Stimulated activated CD4-positive, alpha-beta T cell treated with anti-CD3 and anti-CD28 coated beads, Interleukin-4, amount 100 ng/mL, for 24 hours (primary cell): ENCODE measurements at places on chromosomes 2 and 18.

DNA sequence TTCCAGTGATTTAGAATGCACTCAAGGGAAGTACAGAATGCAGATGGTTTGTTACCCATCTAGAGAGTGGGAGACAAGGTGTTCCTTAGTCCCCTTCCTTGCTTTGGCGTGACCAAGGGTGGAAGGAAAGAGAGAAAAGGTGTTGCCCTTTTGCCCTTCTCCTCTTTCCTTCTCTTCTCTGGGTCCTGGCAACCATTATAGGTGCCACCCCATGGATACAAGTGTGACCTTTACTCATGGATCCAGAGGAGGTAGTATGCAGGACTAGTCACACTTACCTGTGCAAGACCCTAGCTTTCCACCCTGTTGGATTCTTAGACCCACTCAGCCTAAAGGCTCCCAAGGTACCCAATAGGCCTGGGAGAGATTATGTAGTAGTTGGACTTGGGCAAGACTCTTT is 11.6 kb upstream of the RBFA start:
- no peak for DNase-seq

DNA sequence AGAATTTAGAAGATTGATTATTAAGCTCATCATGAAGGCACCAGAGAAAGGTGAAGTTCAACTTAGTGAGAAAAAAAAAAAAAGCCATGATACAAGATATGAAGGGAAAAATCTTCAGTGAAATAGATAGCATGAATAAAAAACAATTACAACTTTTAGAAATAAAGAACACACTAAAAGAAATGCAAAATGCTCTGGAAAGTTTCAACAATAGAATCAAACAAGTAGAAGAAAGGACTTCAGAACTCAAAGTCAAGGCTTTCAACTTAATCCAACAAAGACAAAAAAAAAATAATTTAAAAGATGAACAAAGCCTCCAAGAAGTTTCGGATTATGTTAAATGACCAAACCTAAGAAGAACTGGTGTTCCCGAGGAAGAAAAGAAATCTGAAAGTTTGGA is 105.5 kb downstream of the GRB14 start:
- no peak for DNase-seq

GRCh38 chr2:65511306-65511705 is 78.9 kb upstream of the SPRED2 start:
- DNase-seq = no peak

DNA sequence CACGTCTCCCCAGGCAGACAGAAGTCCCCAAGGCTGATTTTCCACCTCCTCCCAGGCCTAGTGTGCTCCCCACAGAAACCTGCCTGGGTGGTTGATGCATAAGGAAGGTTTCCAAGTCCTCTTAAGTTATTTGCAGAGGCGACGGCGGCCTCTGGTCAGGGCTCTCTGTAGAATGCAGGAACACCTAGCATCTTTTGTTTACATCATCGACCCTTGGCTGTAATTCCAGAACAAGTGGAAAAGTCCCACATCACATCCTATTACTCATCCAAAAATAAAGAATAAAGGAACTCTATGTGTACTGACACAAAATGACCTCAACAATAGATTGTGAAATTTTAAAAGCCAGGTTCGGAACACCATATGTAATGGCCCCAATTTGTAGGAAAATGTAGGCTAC is 211.1 kb downstream of the ALPK2 start:
- DNase-seq = no peak

DNA sequence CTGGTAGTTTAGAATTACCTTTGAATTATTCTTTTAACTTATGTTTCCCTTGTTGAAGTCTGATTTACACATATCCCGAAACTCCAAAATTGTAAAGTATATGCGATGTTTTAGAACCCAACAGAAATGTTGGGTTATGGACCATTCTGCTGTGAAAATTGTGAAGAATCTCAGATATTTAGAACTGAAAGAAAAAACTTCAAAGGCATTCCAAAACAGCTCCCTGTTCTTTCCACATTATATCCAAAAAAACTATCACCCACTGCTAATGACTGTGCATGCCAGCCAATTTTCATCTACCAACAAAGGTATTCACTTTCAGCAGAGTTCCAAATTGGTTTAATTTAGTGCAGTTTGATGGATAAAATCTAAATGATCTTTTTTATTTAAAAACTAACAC is 21.5 kb upstream of the PDE1A start:
- no peak for DNase-seq

DNA sequence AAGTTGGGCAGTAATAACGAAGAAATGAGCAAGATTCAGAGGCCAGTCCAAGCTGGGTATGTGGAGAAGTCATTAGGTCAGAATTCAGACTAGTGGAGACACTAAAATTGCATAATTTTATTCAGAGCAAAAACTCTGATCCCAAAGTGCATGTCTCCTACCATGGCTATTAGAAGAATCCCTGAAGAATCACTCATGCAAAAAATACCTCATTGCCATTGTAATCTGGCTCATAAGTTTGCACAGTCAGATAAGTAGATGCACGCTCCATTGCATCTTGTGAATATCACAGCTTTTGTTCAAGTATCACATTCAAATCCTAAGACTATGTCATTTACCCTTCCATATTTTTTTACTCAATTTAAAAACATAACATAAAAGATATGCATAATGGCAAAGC is 692.2 kb upstream of the KLHL29 start:
- no peak for DNase-seq

GRCh38 chr18:4283746-4284291 is 171.3 kb downstream of the DLGAP1 start:
- DNase-seq = no peak

- DNase-seq = no peak
These were observed 420.3 kb upstream of the FSIP2 start for GRCh38 chr2:185318271-185318724.

GRCh38 chr2:230665263-230665691 is 47.4 kb upstream of the CAB39 start:
- peak; percentile 33 for DNase-seq

GRCh38 chr2:60407398-60407797 is 146.1 kb downstream of the BCL11A start:
- DNase-seq = no peak

- DNase-seq = no peak
These were observed 468.3 kb upstream of the RAB12 start for GRCh38 chr18:8140841-8141501.

GRCh38 chr18:58268849-58269248 is 224.8 kb downstream of the NEDD4L start:
- DNase-seq = no peak

- DNase-seq = no peak
These were observed 37.2 kb upstream of the POLE4 start for GRCh38 chr2:74921236-74921736.

DNA sequence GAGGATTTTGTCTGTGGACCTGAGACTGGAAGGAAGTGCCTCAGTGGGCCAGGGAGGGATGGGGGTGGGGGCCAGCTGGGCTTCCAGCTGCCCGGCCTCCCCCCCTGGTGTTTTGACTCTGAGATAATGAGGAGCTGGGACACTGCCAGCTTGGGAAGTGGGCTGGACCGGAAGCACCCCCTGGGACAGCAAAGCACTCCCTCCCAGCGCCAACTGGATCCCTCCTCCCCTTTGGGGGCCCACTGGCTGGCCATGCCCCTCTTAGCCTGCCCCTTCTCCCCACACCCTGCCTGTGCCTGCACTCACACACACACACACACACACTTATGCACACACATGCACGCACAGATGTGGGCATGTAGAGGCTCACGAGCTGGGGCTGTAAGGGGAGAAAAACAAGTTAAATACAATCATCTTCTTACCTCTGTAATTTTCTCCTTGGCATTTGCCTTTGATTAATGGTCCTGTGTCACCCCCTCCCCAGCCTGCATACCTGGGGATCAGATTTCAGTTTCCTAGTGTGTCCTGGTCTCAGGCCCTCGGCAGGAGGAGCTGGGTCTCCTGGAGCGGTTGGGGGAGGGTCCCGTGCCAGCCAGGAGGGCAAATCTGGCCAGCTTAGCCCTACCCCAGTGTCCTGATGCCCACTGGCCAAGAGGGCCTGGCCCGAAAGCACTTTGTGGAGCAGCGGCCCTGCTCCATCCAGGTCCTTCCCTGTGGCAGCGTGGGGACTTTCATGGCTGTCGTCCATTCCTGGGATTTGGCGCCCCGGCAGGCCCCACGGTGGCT is 3.6 kb downstream of the ITM2C start:
- DNase-seq = no peak

DNA sequence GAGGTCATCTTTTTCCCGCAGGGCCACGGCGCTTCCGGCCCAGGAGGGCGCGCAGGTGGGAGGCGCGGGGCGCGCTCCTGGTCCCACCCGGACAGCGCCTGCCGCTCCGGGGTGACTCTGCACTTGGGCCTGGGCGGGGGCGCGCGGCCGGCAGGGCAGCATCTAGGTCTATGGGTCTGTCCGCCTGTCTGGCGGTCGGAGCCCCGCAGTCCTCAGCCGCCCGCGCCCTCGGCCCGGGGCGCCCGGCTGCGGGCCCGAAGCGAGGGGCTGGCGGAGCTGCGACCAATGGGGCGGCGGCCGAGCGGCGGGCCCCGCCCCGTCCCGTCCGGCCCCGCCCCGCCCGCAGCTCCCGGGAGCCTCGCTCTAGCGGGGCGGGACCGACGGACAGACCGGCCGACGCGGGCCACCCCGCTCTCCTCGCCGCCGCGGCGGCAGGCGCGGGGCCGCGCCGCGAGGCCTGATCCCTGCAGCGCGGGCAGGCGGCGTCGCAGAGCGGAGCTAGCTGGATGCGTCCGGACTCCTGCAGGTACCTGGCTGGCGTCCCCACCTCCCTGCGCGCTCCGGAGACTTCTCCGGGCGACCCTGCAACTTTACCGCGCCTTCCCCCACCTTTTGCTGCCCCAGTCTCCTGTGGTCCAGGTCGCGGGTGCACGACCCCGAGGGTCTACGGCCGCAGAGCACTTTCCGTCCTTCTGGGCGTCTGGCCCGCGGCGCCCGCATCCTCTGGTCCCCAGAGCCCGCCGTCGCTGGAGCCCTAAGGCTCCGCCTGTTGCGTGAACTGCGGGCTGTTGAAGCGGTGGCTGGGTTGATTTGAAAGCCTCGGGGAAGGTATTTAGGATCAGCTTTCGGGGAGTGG is at the start of gene KCNS3:
TSS of gene KCNS3 (plus strand) at position 387 of the 856 bp plus-strand sequence. CDS start 52,342 bp downstream, outside the sequence.
- no peak for DNase-seq

DNA sequence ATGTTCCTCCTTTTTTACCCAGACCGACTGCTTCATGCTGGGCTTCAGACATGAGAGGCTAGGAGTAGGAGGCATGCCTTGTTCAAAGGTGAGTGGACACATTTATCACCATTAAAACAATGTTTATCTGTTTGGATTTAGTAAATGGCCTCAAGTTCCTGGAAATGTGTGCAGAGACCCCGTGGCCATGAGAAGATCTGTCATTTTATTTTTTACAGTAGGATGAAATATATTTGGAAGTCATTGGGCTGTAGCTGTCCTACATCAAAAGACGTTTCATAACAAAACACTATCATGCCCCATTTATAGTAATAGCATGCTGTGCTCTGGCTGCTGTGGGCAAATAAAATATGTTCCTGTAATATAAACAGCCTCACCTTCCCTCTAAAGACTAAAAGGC is 403.9 kb upstream of the TNP1 start:
- no peak for DNase-seq

DNA sequence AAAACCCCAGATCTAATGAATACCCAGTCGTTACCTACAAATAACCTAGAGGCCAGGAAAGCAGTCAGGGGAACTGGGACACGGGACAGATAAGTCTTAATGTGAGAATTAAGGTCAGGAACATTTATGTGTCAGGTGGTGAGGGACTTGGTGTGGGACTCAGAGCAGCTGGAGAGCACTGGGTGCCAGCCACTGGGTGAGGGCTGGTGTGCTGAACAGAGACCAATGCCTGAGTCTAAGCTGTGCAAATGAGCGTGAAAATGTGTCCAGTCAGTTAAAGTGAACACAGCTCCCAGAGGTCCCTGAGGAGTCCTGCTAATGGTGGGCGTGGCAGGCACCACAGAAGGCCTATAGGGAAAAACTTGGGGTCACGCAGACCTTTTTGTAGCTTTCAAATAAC is 225.9 kb downstream of the C1D start:
- no peak for DNase-seq

- DNase-seq = no peak
These were observed 52.0 kb downstream of the PHLPP1 start for GRCh38 chr18:62767321-62767720.

GRCh38 chr2:182018218-182018617 is 32.6 kb downstream of the PPP1R1C start:
- DNase-seq = no peak

- DNase-seq = no peak
These were observed 1.5 kb downstream of the HOXD1 start for GRCh38 chr2:176189681-176190641.

DNA sequence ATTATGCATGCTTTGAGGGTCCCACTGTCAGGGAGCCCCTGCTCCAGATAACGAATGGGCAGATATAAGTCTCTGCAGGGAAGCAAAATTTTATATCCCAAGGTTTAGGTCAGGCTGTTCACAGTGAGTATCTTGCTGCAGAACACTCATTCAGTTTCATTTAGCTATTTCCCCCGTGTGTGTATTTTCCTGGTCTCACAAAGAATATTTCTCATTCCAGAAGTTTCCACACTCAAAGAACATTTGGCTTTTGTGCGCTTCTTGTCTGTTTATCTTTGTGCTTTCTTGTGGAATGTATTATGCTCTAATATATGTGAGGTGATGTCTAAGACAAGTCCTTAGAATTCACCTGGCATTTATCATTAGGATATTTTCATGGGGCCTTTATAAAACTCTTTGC is 140.4 kb upstream of the MMADHC start:
- DNase-seq = no peak

- DNase-seq = no peak
These were observed 13.8 kb upstream of the CCDC102B start for GRCh38 chr18:68784071-68784470.

- DNase-seq = no peak
These were observed 53.4 kb downstream of the AAK1 start for GRCh38 chr2:69589973-69590652.

DNA sequence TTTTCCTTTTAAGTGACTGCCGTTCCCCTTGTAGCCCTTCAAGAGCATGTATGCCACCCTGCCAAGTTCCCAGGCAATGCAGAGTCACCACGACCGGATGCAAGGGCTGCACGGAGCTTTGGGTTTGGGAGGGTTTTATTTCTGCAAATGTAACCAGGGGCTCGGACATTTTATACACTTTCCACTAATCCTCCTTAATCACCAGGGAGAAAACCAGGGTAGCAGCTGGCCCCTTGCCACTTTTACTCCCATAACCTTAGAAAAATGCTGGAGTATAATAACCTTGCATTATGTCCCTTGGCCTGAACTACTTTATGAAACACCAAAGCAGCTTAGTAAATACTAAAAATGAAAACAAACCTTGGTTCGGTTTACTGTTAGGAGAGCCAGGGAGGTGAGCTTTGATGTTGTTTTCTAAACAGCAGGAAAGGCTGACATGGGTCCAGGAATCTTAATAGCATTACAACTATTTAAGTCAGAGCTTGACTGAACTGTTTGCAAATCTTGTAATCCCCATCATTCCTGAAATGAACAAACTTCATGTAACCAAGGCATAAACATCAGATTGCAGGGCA is 152.8 kb upstream of the RIOK3 start:
- DNase-seq = no peak

GRCh38 chr2:161990036-161990435 is 84.0 kb downstream of the DPP4 start:
- no peak for DNase-seq

GRCh38 chr2:605674-606608 is 71.3 kb downstream of the TMEM18 start:
- DNase-seq = peak; percentile 1
